Stimulated activated CD8-positive, alpha-beta memory T cell treated with anti-CD3 and anti-CD28 coated beads, Interleukin-4, amount 100 ng/mL, for 4 hours (primary cell): ENCODE measurements at places on chromosomes 7 and 10.

DNA sequence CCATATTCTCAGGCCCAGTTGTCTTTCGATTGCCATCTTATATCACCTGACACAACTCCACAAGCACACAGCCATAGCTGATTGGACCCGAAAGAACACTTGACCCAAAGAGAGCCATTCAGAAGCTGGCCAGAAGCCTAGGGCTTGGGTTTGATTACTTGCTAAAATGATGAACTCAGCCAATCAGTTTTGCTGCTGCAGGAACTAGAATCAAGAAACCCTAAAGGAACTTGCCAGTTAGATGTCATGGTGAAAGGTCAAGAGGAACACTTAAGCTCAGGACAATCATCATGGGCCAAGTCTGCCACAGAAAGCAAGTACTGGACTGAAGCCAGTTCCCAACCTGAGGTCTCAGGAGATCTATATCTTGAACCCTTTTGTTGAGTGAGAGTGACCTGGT, 150.0 kb downstream of the SGMS1 start:
- no peak for DNase-seq

DNA sequence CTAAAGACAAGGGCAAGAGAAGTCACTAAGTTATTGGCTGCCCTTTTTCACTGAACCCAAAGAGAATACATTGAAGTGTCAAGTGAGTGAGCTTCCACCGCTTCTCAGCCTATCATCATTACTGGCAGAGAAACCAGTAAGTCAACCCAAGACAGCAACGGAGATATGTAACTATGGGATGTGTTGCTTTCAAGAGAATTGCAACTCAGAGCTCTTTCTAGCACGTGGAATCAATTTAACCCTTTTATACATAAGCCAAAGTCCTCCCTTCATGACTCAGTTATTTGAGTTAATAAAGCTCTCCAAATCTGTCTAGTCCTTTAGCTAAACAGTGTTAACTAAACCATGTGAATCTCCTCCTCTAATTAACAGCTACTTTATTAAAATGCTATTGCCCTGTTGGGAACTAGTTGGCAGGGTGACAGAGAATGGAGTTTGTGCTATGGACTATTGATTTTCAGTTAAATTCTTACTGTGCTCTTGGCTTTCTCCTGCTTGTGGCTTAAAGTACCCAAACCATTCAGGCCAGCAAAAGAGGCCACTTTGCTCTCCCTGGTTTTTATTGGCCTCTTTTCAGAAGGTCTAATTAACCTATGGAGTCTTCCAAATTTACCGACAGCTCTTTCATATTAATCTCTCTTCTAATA, 287.7 kb downstream of the NRG3 start:
- no peak for DNase-seq

DNA sequence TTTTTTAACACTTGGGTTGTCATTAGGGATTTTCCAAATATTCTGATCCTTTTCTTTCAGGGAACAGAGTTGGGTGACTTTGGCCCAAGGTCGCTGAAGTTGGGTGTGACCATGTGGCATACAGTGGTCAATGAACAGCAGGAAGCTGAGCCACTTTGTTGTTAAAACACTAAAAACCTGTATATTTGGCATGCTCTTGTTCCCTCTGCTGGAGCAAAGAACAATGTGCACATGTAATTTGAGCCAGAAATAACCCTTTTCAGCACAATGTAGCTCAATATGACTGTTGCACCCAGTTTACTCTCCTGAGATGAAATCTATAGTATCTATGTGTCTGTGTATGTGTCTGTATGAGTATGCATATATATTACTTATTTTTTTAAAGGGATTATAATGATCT, 74.9 kb downstream of the ADCYAP1R1 start:
- DNase-seq, result no peak

- DNase-seq, result no peak
These were observed 21.8 kb upstream of the CH25H start for GRCh38 chr10:89228962-89229361.

DNA sequence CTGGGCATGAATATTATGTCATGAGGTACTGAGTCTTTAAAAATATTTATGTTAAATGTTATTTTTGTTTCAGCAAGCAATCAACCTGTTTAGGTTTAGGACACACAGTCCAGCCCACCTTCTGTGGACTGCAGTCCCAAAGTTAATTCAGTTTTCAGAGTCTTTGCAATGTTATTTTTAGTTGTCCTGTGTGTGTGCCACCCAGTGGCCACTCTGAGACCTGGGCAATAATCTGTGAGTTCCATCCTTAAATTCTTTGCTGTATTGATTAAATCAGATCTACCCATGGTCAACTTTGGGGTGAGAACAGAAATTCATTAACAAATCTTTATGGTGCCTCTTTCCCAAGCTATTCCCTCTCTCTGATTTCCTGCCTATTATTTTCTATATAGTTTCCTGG, 415.1 kb downstream of the CCSER2 start:
- DNase-seq, result no peak
